ENCODE measurements at places on chromosomes 7 and 10.

- DNase-seq = no peak
These were observed 65.9 kb downstream of the AUTS2 start for GRCh38 chr7:69663911-69664832.

DNA sequence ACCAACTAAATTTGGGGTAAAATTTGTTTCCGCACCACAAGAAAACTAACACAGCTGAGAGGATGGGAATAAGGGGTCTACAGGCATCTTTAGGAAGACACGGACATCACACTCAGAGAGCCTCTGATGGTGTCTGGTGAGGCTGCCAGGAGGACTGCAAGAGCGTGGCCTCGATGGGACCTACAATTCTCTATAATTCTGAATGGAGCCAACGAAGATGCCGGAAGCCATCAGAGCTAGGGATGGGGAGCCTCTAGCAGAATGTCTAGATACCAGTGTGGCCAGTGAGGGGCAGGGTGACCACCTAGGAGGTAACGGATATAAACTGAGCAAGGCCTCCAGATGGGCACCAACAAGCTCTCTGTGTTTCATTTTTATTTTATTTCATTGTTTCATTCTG lies 7.5 kb downstream of the GRID1 start:
- DNase-seq = no peak

- DNase-seq = no peak
These were observed 22.6 kb upstream of the PSAP start for GRCh38 chr10:71873582-71874211.

DNA sequence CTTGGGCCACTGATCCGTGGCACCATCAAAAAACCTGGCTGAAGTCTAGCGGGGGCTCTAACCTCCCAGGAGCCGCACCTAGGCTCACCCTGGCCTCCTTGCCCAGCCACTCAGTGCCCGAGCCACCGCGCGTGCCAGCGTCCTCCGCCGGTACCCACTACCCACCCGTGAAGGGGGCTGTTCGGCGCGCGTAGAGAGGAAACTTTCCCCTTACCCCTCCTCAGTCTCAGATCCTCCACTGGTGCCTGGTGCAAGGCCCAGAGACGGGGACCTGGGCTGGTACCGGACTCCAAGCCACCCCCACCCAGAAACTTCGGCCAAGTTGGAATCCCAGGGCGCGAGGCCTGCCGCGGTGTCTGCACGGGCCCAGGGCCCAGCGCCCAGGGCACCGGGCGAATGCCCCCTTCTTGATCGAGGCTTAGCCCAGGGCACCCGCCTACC lies 3.5 kb upstream of the EBF3 start:
- no peak for DNase-seq

DNA sequence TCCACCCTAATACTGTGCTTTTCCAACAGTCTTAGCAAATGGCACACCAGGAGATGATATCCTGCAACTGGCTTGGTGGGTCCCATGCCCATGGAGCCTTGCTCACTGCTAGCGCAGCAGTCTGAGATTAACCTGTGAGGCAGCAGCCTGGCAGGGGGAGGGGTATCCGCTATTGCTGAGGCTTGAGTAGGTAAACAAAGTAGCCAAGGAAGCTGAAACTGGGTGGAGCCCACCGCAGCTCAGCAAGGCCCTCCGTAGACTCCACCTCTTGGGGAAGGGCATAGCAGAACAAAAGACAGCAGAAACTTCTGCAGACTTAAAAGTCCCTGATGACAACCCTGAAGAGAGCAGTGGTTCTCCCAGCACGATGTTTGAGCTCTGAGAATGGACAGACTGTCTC lies 399.0 kb downstream of the CCSER2 start:
- no peak for DNase-seq

Data from BJ (cell line).